A172 (cell line): ENCODE measurements at places on chromosomes 3 and 15. TPM values are rescaled to one million over a fixed set of nuclear protein-coding genes. Genes with fewer than 3 reads are reported as not detected.

CCR8 gene
- not detected in 2 replicates for total RNA-seq

SERP1 gene
- 127 and 186 TPM in 2 replicates for total RNA-seq

SLC6A11 gene
- total RNA-seq, result 0.02 TPM in 1 of 2 replicates, not detected in the other

GRCh38 chr3:125134952-125135351 lies 77.6 kb downstream of the SLC12A8 start:
- no peak for DNase-seq

DNA sequence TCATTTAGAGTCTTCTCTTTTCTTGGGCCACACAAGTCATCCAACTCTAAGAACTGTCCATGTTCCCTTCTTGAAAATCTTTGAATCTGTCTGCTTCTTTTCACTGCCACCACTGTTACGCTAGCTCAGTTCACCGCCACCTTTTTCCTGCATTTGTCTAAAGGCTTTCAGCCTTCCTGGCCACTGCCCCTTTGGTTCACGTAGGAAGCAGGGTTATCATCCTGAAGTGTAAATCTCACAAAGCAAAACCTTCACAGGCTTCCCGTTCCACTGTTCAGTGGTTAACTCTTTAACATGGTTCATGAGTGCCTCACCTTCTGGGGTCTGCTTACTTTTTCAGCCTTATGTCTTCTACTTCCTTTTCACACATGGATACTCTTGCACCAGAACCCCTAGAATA lies 26.3 kb upstream of the CCDC39 start:
- no peak for DNase-seq

DNA sequence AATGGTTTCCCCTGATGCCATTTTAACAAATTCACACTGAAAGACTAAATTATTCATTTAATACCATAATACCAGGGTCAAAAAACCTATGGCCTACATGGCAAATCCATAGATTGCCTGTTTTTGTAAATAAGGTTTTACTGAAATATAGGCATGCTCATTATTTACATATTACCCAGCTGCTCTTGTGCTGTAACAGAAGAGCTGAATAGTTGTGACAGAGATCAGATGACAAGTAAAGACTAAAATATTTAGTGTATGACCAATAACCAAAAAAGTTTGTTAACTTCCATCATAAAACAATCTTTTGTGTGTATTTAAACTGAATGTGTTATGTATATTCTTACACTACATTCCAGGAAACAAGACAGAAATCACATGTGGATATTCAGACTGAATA lies 60.2 kb downstream of the DENND4A start:
- no peak for DNase-seq

DNA sequence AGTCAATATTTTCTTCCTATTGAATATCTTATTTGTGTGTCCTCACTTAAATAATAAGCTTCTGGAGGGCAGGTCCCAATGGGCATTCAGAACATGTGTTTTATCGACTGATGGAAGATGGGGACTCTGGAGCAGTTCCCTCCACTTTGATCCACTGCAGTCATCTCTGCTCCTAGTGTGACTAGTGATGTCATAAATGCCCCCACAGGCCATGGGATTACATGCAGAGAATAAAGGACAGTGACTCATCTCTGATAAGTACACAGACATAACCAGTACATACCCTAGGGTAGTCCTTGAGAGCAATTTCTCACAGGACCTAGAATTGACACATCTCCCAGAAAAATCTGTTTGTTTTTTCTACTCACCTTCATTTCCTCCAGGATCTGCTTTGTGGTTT lies 49.4 kb upstream of the FMN1 start:
- DNase-seq, result peak; percentile 71

DNA sequence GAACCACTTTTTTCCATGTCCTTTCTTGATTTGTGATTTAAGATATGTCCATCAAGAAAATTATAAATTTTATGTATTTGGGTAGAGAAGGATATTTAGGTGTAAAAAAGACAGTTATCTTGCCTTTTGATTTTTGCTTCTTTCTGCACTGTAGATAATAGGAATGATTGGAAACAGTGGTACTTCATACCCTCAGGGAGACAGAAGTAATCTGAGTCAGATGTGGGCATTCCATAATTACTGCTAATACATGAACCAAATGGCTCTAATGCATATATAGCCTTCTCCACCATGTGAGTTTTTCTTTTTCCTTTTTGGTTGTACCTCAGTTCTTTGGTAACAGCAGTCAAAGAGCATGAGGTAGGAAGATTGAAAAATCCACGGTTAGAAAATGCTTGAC lies 67.2 kb downstream of the RARB start:
- DNase-seq, result no peak

PRTG gene
- total RNA-seq, result 3.6 and 8.7 TPM in 2 replicates

GOLGA6L22 gene
- total RNA-seq, result not detected in 2 replicates

DNA sequence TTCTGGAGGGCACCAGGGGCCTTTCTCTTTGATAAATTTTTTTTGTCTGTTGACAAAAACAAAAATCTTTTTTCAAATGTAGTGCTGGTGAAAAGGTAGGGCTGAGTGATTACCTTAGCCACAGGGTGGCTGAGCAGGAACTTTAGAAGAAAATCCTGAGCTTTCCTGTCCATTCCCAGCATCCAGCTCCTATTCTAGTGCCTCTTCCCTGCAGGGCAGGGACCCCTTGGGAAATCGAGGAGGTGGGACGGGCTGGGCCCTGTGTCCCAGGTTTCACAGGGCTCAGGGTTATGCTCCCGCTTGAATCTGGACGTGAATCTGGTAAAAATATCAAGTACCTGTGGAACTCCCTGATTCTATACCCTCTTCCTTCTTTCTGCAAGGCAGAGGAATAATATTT lies 31.7 kb downstream of the EDEM1 start:
- DNase-seq, result no peak

CD200R1 gene
- total RNA-seq, result 1.2 TPM in 1 of 2 replicates, not detected in the other

GRCh38 chr3:128568602-128569490 lies 75.8 kb upstream of the GATA2 start:
- DNase-seq, result no peak

DNA sequence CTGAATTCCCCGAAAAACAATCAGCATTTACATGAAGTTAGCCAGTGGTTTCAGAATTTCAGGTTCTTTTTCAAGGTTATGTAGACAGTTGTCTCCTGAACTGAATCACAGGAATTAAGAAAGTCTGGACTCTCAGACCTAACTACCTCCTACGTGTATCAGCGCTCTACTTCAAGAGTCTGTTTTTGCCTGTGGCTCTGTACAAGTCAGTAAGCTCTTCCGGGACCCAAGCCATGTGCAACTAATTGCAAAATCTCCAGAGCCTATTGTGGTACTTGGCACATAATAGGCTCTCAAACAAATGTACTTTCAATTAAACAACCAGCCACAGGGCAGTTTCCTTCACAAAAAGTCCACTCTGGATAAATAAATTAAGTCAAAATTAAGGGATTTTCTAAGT lies 414.2 kb downstream of the PDCD6IP start:
- no peak for DNase-seq

TUSC7 gene
- not detected in 2 replicates for total RNA-seq

SLC22A13 gene
- total RNA-seq, result not detected in 2 replicates

ZPLD1 gene
- total RNA-seq, result not detected in 2 replicates

DNA sequence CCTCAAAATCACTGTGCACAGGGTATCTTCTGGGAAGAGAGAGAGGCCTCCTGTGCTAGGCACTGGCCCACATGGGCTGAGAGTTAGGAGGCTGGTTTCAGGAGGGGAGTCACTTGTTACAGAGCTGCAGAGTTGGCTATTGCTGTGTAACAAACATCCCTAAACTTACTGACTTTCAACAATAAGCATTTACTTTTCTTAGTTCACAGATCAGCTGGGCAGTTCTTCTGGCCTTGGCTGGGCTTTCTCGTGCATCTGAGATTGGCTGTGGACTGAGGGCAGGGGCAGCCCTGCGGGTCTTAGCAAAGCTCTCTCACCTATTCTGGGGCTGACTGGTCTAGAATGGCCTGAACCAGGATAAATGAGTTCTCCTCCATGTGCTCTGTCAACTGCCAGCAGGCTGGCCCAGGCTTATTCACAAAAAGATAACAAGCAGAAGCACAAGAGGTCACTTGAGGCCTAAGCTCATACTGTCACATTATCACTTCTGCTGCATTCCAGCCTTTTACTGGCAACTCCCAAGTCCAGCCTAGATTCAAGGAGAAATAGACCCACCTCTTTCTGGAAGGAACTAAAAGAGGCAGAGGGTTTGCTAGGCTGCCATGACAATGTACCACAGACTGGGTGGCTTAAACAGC lies 17.2 kb upstream of the RBSN start:
- DNase-seq, result no peak

LINS1 gene
- total RNA-seq, result 6.9 and 9.4 TPM in 2 replicates

GRCh38 chr15:52789601-52790168 lies 451 bp downstream of the ONECUT1 start:
- DNase-seq, result no peak

DNA sequence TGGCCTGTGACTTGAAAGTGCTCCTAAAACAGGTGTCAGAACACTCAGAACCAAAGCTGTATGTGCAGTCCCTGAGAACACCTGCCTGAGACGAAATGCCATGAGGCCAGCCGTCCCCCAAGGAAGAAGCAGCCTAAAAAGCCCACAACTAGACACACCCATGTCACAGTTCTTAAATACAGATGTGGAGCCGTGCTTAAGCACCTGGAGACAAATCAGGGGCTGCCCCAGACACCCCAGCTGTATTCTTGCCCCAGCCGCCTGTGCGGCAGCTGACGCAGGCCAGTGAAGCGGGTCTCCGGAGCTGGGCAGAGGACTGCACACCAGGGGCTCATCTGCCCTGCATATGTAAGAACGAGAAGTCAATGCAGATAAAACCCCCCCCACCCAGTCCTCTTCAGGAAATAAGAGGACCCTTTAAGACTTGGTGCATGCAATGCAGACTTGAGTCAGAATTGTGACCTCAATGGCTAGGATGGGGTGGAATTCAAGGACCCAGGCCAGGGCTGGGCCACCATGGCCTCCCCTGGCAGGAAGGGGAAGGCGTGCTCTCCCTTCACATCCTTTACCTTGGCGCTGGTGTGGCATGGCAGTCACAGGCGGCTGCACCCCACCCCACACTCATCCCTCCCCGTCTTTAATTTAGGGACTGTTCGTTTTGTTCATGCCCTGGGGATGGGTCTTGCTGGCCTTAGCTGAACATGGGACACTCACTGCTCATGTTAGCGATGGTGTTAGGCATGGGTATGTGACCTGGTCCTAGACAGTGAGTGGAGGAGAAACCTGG lies 27.7 kb upstream of the PLXNA1 start:
- DNase-seq, result no peak

NIT2 gene
- total RNA-seq, result 107 and 110 TPM in 2 replicates

DNA sequence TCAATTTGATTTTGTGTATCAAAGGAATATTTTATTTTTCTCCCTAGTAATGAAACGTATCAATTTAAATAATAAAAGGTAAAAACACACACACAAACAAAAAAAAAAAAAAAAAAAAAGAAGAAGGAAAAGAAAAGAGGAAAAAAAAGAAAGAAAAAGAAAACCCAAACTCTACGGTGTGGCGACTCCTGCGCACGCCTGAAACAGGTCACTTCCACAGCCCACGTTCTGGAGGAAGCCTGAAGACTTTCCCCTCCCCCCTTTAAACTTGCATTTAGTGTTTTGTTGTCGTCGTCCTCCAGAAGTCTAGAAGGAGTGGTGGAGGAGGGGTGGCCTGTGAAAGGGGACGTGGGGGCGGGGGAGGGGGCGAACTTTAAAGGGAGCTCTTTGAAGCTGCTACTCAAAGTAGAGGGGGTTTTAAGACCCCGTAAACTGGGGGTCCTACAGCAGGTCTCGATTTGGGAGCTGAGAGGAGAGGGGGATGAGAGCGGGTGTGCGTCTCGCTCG lies 2.3 kb upstream of the TLE3 start:
- no peak for DNase-seq

LRRC31 gene
- total RNA-seq, result not detected in 2 replicates

DNA sequence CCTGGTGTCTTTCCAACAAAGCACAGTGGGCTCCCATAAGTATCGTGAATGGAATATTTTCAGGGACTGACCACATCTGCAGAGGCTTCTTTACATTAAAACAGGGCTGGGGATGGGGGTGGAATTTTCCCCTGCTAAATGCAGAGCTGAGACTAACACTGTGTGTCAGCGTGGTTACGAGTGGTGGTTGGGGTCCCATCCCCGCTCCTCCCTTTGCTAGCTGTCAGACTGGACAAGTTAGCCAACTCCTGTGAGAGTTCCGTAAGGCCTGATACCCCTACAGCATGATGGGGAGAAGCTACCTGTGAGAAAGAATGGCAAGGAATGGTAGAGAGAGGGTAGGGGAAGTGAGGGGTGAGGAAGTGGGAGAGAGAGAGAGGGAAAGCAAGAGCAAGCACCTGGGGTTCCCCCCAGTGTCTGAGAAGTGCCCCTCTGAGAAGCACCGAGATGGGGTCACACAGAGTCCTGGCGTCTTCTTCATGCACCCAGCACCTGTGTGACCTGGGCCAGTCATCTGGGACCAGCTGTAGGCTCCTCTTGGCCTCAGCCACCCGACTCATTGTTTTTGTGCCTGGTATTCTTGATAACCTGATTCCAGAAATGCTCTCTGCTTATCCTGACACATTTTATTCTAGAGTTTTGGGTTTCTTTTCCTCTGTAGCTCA lies 395.8 kb downstream of the CACNA2D3 start:
- DNase-seq, result no peak

TTLL13 gene
- not detected in 2 replicates for total RNA-seq

DNA sequence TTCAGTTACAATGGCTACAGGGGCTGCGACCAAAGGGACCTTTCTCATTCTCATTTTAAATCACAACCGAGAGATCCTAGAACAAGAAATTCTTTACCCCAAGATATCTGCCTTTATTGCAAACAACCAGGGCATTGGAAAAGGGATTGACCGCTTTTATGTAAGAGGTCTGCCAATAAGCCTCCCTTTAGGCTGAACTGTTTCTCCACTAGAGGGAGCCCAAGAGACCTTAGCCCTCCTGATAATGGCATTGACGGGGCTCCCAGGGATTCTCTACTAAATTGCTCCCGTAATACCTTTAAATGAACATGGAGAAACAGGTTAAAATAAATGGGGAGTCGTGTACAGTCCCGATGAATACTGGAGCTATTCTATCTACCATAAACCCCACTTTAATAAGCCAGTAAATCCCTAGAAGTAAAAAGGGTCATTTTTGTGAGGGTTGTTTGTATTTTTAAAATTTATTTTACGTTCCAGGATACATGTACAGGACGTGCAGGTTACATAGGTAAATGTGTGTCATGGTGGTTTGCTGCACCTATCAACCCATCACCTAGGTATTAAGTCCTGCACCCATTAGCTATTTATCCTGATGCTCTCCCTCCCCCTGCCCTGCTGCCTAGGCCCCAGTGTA lies 7.5 kb upstream of the IGSF10 start:
- DNase-seq, result peak; percentile 80

- DNase-seq, result no peak
Observed at GRCh38 chr3:56681984-56682461, 1.0 kb downstream of the TASOR start.

GRCh38 chr15:65289261-65289854 lies 2.7 kb upstream of the PARP16 start:
- no peak for DNase-seq

- DNase-seq, result no peak
Observed at GRCh38 chr3:149315694-149316093, 17.7 kb downstream of the TM4SF18 start.

DNA sequence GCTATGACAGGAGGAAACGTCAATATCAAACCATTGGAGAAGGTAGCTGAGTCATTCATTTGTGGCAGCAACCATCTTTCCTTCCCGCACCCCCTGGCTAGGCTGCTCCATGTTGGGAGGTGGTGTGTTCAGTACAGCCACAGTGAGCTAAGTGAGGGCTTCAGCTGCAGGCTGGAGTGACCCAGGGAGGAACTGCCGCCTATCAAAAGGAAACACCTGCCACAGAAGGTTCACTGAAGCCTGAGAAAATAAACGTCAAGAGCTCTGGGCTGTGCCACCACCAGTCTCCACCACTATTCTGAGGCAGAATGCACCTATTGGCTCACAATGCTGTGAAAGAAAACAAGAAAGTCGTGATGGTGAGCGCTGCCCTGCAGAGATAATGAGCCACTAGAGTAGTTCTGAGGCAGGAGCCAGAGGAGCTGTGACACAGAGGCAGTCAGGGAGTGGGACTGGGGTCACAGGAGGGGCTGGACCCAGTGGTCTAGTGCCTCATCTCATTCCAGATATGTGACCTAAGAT lies 34.8 kb upstream of the CD47 start:
- no peak for DNase-seq
